Stimulated activated CD4-positive, alpha-beta T cell treated with anti-CD3 and anti-CD28 coated beads, Interleukin-1b, Interleukin-23, amount 100 ng/mL, for 48 hours (primary cell): ENCODE measurements at places on chromosomes 3 and 15.

- no peak for DNase-seq
These were observed 35.3 kb upstream of the FBN1 start for GRCh38 chr15:48680841-48681240.

GRCh38 chr3:104514371-104514770 is 852.3 kb upstream of the ALCAM start:
- DNase-seq, result no peak

- no peak for DNase-seq
These were observed 15.7 kb downstream of the ZNF589 start for GRCh38 chr3:48256557-48256956.

DNA sequence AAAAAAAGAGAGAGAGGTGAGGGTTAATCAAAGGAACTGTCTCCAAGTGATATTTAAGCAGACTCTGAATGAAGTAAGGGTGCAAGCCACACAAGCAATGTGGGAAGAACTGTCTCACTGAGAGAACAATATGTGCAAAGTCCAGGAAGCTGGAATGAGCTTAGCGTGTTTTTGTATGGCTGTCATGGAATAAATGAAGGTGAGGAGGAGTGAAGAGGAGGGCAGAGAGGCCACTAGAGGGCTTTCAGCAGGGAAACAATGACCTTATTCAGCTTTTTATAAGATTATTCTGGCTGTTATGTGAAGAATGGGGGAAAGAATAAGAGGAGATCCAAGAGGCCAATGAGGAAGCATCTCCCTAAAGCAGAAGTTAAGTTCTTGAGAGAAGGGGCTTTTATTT is 86.9 kb upstream of the COL8A1 start:
- DNase-seq, result no peak

DNA sequence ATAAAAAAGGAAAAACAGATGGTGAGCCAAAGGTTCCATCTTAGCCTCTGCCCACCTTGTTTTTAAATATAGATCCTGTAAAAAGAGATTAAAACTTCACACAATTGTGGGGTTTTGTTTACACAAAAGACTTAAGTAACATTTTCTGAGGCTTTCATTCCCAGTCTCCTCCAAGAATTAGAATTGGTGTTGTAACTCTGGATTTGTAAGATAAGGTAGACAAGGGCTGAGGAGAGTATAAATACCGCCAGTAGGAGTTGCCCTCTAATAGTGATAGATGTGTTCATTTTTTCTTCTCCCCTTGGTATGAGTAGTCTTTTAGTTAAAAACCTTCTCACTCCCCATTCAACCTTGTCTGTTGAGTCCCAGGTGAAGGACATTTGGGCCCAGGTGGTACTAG is 8.5 kb downstream of the MINDY2 start:
- no peak for DNase-seq

DNA sequence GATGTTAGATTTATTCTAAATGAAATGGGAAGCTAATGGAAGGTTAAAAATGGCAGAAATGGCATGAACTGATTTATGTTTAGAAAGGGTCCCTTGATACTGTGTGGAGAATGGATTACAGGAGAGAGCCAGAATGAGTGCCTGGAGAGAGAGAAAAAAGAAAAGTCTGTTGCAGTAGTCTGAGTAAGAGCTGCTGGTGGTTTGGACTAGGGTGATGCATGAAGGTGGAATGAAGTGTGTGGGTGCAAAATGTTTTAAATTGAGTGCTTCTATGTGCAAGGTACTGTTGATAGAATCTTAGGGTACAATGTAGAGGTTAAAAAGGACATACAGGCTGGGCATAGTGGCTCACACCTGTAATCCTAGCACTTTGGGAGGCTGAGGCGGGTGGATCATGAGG is 11.4 kb upstream of the MGA start:
- DNase-seq, result no peak

DNA sequence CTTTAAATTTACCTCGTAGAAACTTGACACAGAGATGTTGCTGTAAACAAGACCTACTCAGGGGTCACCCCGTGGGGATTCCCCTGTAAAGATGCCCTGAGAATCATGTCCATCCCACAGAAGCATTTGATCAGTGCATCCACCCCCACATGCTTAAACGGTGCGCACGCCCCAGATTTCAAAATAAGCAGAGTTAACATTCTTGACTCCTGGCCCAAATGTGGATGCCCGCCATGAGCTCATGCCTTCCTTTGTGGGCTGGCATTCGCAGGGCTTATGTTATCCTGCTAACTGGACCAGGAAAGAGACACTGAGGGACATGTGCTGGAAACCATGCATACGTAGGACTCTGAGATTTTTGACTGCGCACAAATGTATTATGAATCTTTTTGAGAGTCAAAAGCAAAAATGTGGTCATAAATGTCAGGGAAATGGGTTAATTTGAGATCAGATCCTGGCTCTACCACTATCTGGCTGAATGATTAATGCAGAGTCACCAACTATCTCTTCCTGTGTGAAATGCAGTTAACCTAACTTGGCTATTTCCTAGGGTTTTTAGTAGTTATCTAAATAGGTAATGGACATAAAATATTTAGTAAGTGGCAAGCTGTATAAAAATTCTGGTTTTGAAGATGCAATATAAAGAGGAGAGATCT is 9.1 kb upstream of the TP63 start:
- DNase-seq, result no peak

GRCh38 chr3:194061421-194062030 is 74.4 kb upstream of the HES1 start:
- no peak for DNase-seq
